ENCODE measurements at places on chromosomes 7 and 10.

DNA sequence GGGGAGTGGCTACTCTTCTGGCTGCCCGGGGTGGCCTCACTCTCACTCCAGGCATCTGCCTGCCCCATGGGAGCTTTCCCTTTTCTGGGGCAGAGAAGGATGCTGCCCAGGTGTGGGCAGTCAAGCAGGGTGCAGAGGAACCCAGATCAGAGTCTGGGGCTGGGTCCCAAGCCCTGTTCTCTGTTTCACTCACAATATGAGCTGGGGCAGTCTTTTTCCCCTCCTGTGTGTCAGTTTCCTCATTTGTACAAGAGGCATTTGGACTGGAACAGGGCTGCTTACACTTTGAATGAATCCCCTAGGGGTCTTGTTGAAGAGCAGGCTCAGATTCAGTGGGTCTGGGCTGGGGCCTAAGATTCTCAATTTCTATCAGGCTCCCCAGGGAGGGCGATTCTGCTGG lies 38.4 kb upstream of the AQP1 start:
- DNase-seq = no peak

DNA sequence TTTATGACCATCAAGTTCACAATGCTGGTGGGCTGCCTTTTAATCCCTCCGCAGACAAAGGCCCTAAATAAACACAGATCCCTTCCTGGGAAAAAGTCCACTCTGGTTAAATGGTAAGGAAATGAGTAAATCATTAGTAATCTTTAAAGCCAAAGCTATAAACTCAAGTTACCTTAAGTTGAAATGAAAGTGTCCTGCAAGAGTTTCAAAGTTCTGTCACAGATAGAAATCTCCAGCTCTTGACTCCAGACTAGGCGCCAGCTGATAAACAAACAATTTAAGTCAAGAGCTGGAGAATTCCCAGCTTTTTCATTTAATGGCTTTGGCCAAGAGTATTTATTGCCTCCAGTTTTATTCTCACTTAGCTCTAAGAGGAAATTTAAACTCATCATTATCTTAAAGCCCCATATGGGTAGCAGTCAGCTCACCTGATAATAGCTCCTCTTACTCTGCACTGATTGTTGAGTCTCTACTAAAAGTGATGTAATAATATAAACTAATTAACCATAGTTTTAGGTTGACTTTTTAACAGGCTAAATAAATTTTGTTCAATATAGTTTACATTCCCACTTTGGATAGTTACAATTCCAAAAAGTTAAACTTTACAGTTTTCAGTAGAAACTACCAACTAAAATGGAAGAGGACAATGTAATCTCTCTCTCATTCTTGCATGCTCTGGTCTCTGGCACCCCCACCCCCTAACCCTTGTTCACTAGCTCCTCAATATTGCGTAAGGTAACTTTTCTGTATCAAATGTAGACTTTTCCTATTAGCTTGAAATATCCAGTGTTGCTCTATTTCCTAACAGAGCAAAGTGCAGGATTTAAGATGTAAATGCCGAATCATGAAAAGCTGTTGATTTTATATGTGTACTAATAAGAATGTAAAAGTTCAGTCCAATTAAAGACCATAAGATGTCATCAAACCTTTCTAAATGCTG lies 56.1 kb downstream of the HIBADH start:
- no peak for DNase-seq

DNA sequence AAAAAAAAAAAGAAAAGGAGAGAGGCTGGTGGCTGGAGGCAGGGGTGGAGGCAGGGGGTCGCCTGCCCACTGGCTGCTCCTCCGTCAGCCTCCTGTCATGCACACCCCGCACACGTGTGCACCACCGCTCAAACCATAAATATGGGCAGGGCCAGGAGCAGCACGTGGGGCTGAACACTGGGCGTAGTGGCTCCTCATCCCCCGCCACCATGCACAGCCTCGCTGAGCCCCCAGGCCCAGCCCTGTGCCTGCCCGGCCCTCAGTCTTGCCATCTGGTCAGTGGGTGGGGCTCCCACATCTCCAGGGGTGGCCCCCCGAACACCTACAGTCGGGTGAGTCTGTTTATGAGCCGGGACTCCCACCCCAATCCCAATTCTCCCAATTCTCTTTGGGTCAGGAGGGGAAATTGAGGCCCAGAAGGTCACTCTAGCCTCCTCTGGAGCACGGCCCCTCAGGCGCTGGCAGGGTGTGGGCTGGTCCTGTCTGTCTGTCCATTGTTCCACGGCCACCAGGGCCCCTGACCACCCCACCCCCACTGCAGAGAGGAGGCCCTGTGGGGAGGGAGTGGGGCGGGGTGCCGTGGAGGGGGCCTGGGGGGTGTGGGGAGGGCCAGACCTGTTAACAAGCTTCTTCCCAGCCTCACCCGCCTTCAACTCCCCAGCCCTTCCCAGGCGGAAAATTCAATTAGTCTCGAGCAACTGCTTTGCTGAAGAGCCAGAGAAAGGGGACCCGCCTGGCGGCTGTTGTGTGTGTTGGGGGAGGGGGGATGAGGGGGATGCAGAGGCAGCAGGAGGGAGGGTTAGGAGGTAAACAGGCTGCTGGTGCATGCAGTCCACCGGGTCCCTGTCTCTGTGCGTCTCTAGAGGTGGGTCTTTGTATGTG lies 19.5 kb upstream of the GRIFIN start:
- DNase-seq = no peak

DNA sequence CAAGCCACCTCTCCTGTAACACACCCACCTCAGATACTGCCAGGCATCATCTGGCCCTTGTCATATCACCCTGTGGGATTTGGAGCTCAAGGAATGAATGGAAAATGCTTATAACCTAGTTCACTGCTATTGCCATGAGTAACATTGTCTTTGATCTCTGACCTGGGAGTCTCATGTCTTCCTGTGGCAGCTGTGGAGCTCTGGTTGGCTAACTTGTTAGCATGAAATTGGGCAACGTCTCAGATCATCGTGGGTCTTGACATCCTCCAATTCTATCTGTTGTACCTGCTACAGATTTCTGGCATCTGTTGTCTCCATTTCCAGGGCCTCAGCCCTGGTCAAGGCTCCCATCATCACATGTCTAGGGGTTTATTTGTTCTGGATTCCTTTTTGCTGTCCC lies 2.2 kb upstream of the TMEM270 start:
- DNase-seq = no peak

DNA sequence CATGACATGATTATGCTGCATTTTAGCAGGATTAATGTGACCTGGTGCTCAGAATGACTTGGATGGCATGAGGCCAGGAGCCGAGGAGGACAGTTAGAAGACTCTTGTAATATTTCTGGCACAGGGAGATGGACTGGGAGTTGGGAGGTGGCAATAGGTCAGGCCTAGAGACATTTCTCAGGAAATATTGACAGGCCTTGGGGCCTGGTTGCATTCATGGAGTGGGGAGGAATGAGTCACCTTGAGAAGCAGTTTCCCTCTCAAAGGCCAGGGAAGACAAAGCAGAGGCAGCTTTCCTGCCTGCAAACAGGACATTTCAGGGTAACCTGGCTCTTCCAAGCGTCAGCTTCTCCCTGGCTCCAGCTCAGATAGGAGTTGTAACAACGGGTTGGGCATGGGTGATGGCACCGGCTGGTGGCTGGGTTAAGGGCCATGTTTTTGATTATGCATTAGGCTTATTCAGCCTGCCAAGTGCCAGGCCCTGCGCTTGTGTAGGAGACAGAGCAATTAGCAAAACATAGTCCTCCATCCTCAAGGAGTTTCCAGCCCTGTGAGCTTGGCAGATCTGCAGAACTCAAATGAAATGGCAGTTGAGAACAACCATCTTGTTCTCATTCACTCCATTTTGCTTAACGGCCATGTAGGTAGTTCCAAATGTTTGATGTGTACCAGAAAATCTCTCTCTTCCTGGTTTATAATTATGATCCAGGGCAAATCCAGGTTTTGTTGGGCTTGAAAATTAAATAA lies 38.2 kb downstream of the HK1 start:
- DNase-seq = no peak

DNA sequence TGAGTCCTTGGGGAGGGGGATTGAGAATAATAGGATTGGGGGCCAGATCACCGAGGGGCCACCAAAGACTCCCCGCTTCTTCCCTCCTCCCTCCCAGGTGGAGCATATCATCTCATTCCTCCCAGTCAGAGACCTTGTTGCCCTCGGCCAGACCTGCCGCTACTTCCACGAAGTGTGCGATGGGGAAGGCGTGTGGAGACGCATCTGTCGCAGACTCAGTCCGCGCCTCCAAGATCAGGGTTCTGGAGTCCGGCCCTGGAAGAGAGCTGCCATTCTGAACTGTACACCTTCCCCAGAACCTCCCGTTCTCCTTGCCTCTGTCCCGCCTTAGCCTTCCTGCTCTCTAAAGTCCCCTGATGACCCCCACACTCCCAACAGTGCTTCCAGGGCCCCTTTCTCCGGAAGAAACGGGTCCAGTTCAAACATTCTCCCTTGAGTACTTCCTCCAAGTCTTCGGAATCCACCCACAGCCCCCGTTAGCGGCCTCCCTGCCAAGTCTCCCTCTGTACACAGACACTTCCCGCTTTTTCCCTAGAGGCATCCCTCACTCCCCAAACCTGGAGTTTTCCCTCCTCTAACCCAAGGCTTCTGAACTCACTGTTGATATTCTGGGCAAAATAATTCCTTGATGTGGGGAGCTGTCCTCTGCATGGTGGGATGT lies 4.1 kb downstream of the FBXO24 start:
- no peak for DNase-seq

DNA sequence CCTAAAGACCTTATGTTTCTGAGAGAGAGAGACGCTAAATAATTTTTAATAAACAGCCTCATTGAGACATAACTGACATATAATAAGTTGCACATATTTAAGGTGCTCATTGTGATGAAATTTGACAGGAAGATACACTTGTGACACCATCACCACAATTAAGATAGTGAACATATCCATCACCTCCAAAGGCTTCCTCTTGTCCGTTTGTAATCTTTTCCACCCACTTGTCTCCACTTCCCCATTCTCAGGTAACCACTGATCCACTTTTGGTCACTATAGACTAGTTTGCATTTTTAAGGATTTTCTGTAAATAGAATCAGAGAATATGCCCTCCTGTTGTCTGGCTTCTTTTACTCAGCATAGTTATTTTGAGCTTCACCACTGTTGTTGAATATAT lies 195.1 kb upstream of the WDR11 start:
- no peak for DNase-seq

- peak; percentile 38 for DNase-seq
Measured at GRCh38 chr7:35035511-35035961, 1.7 kb downstream of the DPY19L1 start.

DNA sequence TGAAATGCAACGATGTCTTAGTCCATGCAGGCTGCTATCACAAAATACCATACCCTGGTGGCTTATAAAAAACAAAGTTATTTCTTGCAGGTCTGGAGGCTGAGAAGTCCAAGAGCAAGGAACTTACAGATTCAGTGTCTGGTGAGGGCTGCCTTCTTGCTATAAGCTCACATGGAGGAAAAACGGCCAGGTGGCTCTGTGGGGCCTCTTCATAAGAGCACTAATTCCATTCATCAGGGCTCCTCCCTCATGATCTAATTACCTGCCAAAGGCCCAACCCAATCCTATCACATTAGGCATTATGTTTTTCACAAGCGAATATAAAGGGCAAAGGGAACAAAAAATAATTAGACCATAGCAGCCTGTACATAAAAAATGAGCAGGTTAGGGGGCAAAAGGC lies 35.4 kb downstream of the PAPSS2 start:
- no peak for DNase-seq

GRCh38 chr10:118307220-118307619 lies 34.9 kb downstream of the FAM204A start:
- no peak for DNase-seq

GRCh38 chr10:96491303-96491702 lies 22.4 kb downstream of the TLL2 start:
- DNase-seq = no peak

GRCh38 chr10:24133835-24134234 lies 75.1 kb upstream of the KIAA1217 start:
- no peak for DNase-seq

DNA sequence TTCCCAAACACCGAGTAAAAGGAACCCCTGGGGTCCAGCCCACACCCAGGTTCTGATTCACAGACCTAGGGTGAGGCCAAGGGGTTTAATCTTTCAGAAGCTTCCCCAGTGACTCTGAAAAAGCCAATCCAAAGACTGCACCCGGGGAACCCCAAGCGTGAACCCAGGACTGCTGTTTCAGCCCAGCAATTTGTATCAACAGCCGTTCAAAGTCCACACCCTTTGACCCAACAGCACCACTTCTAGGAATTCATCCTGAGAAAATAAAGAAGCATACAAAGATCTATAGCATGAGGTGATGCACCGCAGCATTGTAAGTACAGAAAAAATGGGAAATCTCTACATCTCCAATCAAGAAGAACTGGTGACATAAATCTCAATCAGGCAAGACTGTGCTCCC lies 24.4 kb downstream of the DLG5 start:
- no peak for DNase-seq
